ENCODE measurements at places on chromosomes 2 and 18. TPM values are rescaled to one million over a fixed set of nuclear protein-coding genes. Genes with fewer than 3 reads are reported as not detected.

The KLHL14 gene
- total RNA-seq, result 1.6 TPM

GRCh38 chr2:142723236-142723635 lies 154.2 kb upstream of the KYNU start:
- no peak overlapping the region for H3K4me3 ChIP-seq
- no peaks in the 10 kb centered on the region for H3K4me1 ChIP-seq
- no peaks in the 10 kb centered on the region for H3K36me3 ChIP-seq
- H3K27ac ChIP-seq, result no peak overlapping the region
- H3K27me3 ChIP-seq, result no peaks in the 10 kb centered on the region
- DNase-seq, result no peak

DNA sequence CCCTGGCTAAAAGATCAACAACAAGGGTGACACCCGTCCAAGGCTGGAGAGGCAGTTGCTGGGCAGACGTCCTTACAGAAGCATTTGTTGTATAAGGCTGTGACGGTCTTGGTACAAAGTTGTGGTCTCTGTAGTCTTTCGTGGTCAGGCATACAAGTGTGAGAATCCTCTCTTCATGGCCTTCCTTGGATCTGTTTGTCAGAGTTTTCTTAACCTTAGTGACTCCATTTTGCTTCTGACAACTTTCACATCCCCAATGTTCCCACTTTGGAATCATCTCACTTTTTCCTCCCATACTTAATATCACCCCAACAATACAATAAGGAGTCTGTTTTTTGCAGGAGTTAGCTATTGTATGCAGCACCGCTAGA lies 72.7 kb upstream of the ZCCHC2 start:
- no peak overlapping the region for H3K4me3 ChIP-seq
- DNase-seq, result no peak
- no peak overlapping the region for H3K27ac ChIP-seq
- H3K36me3 ChIP-seq, result no peaks in the 10 kb centered on the region
- no peaks in the 10 kb centered on the region for H3K4me1 ChIP-seq

GRCh38 chr2:136251885-136252585 lies 134.1 kb upstream of the CXCR4 start:
- no peak overlapping the region for H3K27ac ChIP-seq
- H3K4me3 ChIP-seq, result no peak overlapping the region
- DNase-seq, result no peak
- no peaks in the 10 kb centered on the region for H3K27me3 ChIP-seq
- H3K4me1 ChIP-seq, result no peaks in the 10 kb centered on the region
- no peaks in the 10 kb centered on the region for H3K36me3 ChIP-seq

The IL36G gene
- total RNA-seq, result not detected

The NOSTRIN gene
- total RNA-seq, result 78.8 TPM

GRCh38 chr2:175624785-175625184 lies 377.3 kb downstream of the LNPK start:
- no peaks in the 10 kb centered on the region for H3K27me3 ChIP-seq
- no peaks in the 10 kb centered on the region for H3K36me3 ChIP-seq
- no peak overlapping the region for H3K27ac ChIP-seq

The PLB1 gene
- total RNA-seq, result 240 TPM

GRCh38 chr2:240989451-240990265 lies 8.8 kb upstream of the SNED1 start:
- H3K36me3 ChIP-seq, result no peaks in the 10 kb centered on the region
- H3K27me3 ChIP-seq, result no peaks in the 10 kb centered on the region
- no peak overlapping the region for H3K27ac ChIP-seq
- no peak for DNase-seq
- H3K4me1 ChIP-seq, result no peaks in the 10 kb centered on the region
- no peak overlapping the region for H3K4me3 ChIP-seq

Data from Peyer's patch (tissue), 4 donors.